IMR-90 (cell line): ENCODE measurements at places on chromosomes 4 and X.

GRCh38 chr4:82623121-82623683, 61.4 kb upstream of the TMEM150C start:
- no peak for DNase-seq

GRCh38 chr4:8545439-8545765, 34.8 kb upstream of the GPR78 start:
- DNase-seq: no peak

GRCh38 chr4:88729146-88729760, 31.6 kb upstream of the NAP1L5 start:
- no peak for DNase-seq

GRCh38 chr4:75229806-75230570, 284.2 kb downstream of the RCHY1 start:
- DNase-seq: peak; percentile 7

DNA sequence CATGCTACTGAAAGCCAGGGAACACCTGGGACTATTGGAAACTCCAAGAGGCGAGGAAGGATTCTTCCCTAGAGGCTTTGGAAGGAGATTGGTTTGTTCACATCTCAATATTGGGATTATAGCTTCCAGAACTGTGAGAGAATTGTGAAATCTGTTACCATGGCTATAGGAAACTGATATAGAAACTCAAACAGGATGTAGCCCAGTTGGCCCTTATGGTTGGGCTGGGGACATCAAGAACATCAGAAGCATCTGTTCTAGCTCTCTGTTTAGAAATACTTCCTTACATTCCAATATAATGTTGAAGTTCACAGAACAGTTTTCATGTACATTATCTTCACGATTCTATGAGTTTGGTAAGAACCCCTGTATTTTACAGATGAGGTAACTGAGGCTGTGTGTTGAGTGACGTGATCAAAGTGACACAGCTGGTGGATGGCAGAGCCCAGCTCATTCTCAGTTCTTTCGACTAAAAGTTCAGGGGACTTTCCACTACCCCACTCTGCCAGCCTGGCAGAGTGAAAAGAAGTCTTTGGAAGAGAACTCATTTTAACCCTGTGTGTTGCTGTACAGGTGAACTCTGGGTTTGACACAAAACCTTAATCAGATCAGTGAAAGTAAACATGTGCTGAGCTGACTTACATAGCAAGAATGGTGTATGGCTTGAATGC, 183.0 kb downstream of the GBA3 start:
- no peak for DNase-seq

- peak; percentile 19 for DNase-seq
These were observed 979 bp downstream of the EFNB1 start for GRCh38 chrX:68829582-68830418.

GRCh38 chr4:55947254-55947882, 1.4 kb upstream of the CEP135 start:
- DNase-seq: peak; percentile 36

DNA sequence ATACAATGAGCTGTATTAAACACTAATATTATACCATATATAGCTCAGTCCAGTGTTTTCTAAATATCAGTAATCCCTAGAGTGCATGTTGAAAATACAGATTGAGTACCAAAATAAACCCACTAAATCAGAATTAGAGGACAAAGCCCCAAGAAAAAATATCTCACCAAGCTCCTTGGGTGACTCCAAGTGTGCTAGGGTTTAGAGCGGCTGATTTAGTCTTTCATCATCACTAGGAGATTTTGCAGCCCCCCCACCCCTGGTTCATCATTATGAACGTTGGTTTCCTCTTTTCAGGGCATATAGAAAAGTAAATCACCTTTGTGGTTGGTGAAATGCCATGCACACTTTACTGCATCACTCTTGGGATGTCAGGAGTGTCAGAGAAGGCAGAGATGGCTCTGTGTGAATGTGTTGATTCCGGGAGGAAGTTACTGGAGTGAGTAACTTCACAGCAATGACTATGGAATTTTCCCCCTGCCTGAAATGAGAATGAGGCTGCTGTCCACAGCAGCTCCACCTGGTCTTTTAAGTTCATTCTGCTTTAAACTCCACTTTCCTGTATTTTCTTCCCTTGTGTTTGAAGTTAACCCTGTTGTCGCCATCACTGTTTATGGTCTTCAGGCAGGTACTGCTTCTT, 25.2 kb upstream of the ANAPC4 start:
- peak; percentile 72 for DNase-seq
